ENCODE measurements at places on chromosomes 12 and 14.

DNA sequence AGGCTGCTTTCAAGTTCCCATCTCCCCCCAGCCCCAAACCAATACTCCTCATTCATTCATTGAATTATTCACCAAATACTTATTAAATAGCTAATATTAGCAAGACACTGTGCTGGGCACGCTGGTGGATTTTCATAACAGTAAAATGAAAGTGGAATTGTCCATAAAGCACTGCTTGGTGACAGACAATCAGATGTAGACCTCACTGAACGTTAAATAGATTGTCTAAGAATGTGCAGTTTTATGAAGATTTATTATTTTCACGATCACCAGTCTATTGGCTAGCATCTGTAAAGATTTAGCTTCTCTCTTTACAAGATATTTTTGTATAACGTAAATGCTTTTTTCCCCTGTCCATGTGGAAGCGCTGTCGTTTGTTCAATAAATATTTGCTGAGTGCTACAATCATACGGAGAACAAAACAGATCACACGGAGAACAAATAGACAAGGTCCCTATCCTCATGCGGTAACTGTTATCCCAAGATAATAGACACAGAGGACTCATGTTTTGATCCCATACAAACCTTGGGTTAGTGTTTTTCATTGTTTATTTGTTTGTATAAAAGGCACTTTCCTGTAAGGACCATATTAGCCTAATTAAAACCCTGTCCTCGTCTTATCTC, 397.6 kb downstream of the BCAT1 start:
- no peak for DNase-seq

DNA sequence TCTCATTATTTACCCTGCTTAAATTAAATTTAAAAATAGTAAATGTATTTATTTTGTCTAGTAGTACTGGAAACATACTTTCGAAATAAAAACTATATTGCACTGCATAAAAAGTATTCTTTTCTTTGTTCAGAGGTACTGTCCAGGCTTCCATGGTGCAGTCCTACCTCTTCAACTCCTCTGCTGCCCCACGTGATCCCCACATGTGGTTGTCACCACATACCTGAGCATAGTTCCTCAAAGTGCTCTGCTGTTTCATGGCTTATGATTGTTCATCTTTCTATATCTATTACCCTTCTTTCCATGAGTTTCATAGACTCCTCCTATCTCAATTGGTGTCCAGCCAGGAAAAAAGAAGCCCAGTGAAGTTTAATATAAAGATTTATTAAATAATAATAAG, 317.5 kb upstream of the OR4E1 start:
- DNase-seq, result no peak

GRCh38 chr14:92352158-92352985, 29.4 kb downstream of the SLC24A4 start:
- DNase-seq, result peak; percentile 14

- DNase-seq, result no peak
Observed at GRCh38 chr12:48380596-48380995, 29.9 kb upstream of the ZNF641 start.

- no peak for DNase-seq
Observed at GRCh38 chr12:31783996-31784645, 55.3 kb upstream of the AMN1 start.

DNA sequence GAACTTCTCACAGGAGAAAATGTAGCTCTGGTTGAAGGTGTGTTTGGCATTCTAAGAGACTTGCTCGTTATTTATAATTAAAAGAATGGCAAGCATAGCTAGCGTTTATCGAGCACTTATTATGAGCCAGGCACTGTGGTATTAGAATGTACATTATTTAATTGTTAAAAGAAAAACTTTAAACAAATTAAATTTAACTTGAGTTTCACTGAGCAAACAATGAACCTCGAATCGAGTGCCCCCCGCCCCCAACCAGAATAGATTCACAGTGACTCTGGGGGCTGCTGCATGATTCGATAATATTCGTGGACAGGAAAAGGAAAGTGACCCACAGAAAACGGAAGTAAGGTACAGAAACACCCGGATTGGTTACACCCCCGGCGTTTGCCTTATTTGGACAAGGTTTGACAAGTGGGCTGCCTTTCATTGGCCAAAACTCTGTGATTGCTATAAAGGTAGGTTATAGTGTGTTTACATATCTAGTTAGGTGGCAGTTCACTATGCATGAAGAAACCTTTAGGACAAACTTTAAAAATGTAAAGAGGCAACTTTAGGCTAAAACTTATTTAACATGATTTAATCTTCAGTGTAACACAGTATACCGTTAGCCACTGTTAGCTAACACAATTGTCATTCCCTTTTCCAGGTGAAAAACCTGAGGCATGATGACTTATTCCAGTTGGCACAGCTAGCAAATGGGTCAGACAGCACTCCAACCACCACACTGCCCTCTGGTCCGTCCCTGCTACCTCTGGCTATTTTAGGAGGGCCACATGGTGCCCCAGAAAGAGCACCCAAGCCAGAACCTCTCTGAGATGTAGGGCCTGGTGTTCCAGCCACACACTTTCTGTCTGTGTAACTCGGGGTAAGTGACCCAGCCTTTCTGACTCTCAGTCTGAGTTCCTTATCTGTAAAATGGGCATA, 7.1 kb downstream of the SCNN1A start:
- no peak for DNase-seq

- DNase-seq, result no peak
Observed at GRCh38 chr14:24440606-24441399, 1.8 kb downstream of the SDR39U1 start.

DNA sequence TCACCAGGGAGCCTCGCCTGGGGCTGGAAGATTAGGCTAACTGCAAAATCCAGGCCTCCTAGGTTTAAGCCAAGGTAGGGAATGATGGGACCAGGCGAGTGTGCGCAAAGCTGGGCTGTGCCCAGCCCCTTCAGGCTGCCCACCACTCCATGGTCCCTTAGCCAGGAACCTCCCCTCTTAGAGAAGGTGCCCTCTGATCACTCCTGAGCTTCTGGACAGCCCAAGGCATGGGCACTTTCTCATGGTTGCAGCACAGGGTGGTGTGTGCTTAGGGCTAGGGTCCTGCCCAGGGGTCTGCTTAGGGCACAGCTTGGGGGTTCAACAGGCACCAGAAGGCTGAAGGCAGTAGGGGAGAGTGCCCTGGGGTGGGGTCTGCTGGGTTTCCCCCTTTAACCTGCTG, 69.0 kb downstream of the PRIMA1 start:
- no peak for DNase-seq

All from fibroblast of skin of right quadriceps (primary cell).